ENCODE measurements at places on chromosomes 4 and X. TPM values are rescaled to one million over a fixed set of nuclear protein-coding genes. Genes with fewer than 3 reads are reported as not detected.

DNA sequence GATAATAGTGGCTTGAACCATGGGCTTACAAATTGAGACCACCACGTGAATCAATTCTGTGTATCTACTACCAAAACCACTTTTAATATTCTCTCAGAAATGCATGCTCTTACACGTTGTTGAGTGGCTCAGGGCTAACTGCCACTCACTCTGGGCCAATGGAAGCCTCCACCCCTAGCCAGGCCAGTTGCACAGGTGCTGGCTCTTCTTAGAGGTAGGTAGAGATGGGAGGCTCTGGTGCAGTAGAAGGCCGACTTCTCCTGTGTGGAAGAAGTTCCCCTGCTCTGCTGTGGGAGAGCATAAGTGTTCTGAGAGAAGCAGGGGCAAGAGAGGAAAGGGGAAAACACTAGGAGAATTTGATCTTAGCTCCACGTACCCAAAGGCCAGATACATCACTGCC lies 25.0 kb upstream of the BBS12 start:
- no peak for DNase-seq

DNA sequence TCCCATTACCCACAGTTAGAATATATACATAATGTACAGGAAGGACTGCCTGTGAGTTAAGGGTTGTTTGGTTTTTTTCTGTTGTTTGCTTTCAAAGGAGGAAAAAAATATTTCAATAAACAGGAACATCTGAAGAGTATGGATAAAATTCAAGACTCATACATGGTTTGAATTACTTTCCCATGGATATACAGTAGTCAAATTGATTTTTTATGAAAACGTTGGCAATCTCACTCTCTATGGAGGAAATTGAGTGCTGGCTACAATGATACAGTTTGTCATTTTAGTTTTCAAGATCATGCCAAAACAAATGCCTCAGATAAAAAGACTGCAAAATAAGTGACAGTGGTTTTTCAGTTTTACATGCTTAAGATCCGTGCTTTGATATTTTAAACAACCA lies 116.6 kb downstream of the SH3RF1 start:
- no peak for DNase-seq

DNA sequence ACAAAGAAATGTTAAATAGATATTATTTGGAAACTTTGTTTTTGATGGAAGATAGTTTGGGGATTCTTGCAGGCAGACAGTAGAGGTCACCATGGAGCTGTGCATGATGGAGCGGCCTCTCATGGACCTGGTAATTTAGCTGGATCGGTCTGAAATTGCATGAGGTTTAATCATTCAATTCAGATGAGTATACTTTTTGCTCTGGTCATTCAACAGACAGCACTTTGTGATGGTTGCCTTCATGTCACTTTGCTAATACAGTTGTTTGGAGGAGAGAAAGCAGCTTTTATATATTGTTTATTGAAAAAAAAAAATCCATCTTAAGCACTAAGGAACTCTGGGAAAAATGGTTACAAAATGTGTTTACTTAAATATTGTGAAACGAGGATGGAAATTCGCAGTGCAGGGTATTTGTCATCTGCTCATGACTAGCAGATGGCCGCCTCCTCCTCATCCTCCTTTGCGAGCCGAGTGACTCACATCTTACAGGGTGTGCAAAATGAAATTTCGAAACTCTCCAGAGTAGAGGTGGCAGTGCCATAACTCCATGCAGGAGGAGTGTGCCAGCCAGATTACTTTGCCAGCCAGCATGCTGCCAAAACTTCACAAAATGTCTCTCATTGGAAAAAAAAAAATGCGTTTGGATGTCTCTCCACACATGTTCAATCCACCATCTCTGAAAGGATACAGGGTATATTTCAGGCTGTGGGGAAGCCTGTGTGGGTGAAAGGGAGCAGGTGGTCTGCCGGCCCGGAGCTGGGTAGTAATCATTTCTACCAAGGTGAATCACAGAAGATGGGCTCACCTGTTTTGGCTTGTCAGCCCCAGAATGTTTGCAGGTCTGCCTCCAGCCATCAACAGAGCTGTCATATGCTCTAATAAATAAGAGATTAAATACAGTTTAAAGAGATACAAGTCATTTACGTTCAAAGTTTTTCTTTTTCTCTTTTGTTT lies 314.9 kb upstream of the DIPK2B start:
- peak; percentile 69 for DNase-seq

GRCh38 chr4:62407534-62407933 lies 1207.4 kb downstream of the ADGRL3 start:
- DNase-seq: no peak

DNA sequence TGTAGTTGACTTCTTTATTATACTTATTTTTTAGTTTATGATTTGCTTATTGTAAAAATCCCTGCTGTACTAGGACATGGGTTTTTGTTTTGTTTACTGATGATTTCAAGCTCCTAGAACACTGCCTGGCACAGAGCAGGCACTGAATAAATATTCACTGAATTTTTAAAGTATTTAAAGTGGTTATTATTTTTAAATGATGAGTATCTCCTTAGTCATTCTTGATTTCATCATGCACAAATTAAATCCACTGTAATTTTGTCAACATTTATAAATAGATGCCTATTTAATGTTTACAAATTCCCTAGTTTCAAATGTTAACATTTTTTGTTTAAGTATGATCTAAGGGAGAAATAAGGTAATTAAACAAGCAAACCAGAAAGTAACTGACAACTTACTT lies 367.9 kb upstream of the SLIT2 start:
- no peak for DNase-seq

DNA sequence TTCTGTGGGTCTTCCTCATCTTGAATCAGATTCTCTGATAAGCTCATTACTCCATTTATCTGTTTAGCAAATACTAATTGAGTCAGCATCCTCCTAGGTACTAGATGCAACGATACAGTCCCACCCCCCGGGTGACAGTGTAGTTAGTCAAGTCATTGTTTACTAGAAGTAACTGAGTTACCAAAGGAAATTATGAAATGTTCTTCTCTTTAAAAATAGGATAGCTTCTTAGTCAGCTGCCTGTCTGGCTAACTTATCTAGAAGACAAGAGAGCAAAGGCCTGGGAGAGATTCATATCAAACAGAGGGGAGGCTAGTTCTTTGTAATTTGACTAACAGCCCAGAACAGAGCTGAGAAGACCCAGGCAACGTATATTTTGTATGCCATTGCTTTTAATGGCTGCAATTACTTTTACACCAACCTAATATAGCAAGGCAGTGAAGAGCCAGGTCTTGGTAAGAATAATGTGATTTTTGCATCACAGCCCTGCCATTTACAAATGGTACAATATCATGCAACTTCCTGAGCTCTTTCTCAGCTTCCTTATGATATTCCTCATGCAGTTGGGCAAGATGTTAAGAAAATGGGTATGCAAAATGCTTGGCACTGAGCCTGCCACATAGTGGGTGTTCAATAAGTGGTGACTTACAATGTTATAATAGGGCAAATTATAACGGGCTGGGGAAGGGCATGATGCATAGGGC lies 149.9 kb downstream of the CHIC2 start:
- DNase-seq: no peak

- no peak for DNase-seq
Measured at GRCh38 chr4:169675825-169676224, 55.4 kb downstream of the CLCN3 start.

- DNase-seq: no peak
Measured at GRCh38 chrX:31836479-31836878, 764.6 kb upstream of the FTHL17 start.

DNA sequence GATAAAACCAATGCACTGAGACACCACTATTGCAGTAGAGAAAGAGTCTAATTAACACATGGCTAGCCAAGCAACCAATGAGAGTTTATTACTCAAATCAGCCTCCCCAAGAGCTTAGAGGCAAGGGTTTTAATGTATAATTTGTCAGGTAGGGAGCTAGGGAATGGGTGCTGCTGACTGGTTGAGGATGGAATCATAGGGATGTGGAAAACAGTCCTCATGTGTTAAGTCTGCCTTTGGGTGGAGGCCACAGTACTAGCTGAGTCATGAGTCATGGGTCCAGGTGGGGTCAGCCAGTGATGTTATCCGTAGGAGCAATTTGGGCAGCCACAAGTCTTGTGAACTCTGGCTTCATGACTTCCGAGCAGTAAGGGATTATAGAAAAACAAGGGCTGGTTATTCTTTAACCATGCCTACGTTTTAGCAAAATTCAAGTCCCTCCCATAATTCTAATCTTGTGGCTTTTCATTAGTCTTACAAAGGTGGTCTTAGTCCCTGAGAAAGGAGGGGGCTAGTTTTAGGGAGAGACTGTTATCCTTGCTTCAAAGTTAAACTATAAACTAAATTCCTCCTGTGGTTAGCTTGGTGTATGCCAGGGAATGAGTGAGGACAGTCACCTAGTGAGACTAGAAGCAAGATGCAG lies 25.1 kb upstream of the PLAC8 start:
- no peak for DNase-seq

- no peak for DNase-seq
Measured at GRCh38 chrX:77528034-77528433, 80.8 kb downstream of the FGF16 start.

DNA sequence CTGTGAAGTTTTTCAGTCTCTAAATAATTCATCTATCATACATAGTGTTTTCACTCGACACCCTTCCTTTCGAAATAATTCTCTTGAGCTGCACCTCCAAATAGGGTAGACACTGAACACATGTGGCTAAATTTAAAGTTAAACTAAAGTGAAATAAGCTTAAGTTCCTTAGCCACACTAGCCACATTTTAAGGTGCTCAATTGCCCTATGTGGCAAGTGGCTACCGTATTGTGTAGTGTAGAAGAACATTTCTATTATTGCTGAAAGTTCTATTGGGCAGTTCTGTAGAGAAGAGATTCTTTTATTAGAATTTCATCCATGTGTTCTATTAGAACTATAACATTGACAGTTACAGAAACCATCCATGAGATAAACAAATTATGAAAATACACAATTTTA lies 107.0 kb upstream of the CTSO start:
- DNase-seq: no peak

- no peak for DNase-seq
Measured at GRCh38 chrX:555725-556666, 74.6 kb upstream of the SHOX start.

DNA sequence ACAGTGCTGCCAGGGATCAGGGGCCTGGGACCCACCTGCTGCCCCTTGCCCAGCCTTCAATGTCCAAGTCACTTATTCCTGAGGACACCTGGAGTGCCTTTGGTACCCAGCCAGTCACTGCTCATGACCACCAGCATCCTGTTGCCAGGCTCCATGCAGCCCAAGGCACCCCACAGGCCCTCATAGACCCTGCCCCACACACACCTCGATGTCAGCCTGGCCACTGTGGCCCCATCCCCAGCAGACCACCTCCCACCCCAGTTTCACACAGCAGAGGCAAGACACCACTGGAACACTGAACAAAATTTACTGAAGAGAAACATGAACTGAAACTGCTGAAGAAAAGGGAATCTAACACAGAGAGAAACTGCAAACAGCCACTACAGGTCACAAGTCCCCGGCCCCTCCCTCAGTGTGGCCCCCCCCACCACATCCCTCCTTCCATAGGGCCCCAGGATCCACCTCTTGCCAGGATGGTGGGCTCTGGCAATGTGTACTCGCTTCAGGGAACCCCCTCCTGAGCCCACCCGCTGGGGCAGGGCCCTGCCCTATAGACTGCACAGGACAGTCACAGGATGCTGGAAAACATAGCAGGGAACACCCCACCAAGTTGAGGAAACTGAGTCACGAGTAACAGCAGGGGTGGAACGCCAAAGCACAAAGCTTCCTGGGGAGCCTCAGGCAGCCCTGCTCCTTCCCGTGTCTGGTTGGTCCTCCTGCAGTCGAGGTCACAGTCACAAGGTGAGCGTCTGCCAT lies 5.2 kb downstream of the PNMA5 start:
- peak; percentile 81 for DNase-seq

DNA sequence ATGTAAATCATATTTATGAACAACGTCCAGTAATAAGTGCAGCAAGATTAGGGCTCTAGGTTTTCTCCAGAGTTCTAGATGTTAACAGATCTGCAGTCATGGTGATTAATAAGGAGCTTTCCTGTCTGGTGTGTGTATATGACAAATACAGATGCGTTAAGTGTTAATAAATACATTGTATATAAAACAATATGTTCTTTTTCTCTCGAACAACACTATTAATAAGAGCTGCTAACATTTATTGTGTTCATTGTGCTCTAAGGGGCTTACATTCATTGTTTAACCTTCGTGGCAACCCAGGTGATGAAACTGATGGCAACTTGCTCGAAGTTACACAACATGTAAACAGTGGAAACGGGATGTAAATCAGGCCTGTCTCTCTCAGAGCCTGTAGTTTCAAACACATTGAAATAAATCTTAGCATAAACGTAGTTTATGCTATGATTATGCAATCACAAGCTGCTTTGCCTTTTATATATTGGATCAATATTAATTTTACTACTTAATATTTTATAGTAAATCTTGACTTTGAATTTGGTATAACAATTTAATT lies 547 bp upstream of the CLGN start:
- DNase-seq: no peak

- DNase-seq: no peak
Measured at GRCh38 chr4:41227902-41228301, 13.6 kb upstream of the APBB2 start.

DNA sequence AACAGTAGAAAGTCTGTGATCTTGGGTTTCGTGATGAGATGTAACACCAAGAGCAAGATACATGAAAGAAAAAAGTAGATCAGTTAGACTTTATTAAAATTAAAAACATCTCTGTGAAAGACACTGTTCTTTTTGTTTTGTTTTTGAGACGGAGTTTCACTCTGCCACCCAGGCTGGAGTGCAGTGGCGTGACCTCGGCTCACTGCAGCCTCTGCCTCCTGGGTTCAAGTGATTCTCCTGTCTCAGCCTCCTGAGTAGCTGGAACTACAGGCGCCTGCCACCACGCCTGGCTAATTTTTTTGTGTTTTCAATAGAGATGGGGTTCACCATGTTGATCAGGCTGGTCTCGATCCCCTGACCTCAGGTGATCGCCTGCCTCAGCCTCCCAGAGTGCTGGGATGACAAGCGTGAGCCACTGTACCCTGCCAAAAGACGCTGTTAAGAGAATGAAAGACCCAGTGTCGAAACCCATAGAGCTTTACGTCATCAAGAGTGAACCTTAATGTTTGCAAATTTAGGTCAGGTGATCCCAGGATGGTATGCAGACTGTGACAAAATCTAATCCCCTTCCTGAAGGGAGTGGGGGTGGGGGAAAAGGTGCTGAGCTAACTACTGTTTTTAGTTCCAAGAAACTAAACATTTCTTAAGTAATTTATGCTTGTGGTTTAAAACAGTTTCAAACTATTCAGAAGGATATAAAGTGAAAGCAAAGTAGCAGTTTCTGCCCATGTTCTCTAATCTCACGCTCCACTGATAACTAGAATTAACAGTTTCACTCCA lies 8.0 kb downstream of the OFD1 start:
- no peak for DNase-seq

GRCh38 chr4:77473509-77473908 lies 132.1 kb upstream of the CXCL13 start:
- no peak for DNase-seq

Gene CTAG1B
- total RNA-seq: not detected

Gene STAP1
- total RNA-seq: not detected

Gene SPINK2
- not detected for total RNA-seq

Gene ADH1A
- not detected for total RNA-seq

Gene CXCL8
- not detected for total RNA-seq

Gene MAGED4
- not detected for total RNA-seq

Gene PITX2
- 0.34 TPM for total RNA-seq

Gene TCEAL2
- 0.32 TPM for total RNA-seq

Gene MID1
- 5.0 TPM for total RNA-seq

Gene RPS6KA6
- 4.1 TPM for total RNA-seq

Gene TRO
- total RNA-seq: 0.61 TPM
